ENCODE measurements at places on chromosomes 16 and 17. TPM values are rescaled to one million over a fixed set of nuclear protein-coding genes. Genes with fewer than 3 reads are reported as not detected.

C16orf92 gene
- not detected for total RNA-seq

OR4D1 gene
- not detected for total RNA-seq

DNAI2 gene
- not detected for total RNA-seq

KRT12 gene
- not detected for total RNA-seq

KRT33A gene
- not detected for total RNA-seq

SLC22A31 gene
- total RNA-seq = not detected

ERAL1 gene
- total RNA-seq = 39.9 TPM

GTF3C1 gene
- total RNA-seq = 171 TPM

PRAC2 gene
- not detected for total RNA-seq

KRTAP2-2 gene
- total RNA-seq = not detected

FA2H gene
- total RNA-seq = 2.9 TPM

C17orf113 gene
- 0.48 TPM for total RNA-seq

NME3 gene
- total RNA-seq = 54.7 TPM

CA5A gene
- not detected for total RNA-seq

SLC16A13 gene
- total RNA-seq = 5.6 TPM

CIBAR2 gene
- not detected for total RNA-seq

TMC5 gene
- total RNA-seq = 0.11 TPM

TMEM220 gene
- total RNA-seq = 1.4 TPM

CACNG3 gene
- total RNA-seq = not detected

UMOD gene
- total RNA-seq = not detected

ACSM5 gene
- not detected for total RNA-seq

GRIN2C gene
- total RNA-seq = not detected

OSGIN1 gene
- total RNA-seq = 8.6 TPM

GFAP gene
- not detected for total RNA-seq

CACNG1 gene
- total RNA-seq = not detected

PPM1E gene
- not detected for total RNA-seq

TBC1D3K gene
- not detected for total RNA-seq

DNAH2 gene
- total RNA-seq = 0.03 TPM

ACSM3 gene
- total RNA-seq = 8.6 TPM

PPY gene
- total RNA-seq = not detected

CORO7 gene
- 25.9 TPM for total RNA-seq

SPATA33 gene
- total RNA-seq = 2.2 TPM

KRT31 gene
- total RNA-seq = 2.5 TPM
